Left ventricle myocardium inferior (tissue), 1 donor: ENCODE measurements at places on chromosomes 2 and 18. TPM values are rescaled to one million over a fixed set of nuclear protein-coding genes. Genes with fewer than 3 reads are reported as not detected.
A peak's percentile ranks its signal among the peaks of the same experiment; 100 is the strongest.

GRCh38 chr2:66122516-66122915 lies 312.4 kb upstream of the MEIS1 start:
- DNase-seq = no peak

- peak; percentile 19 for DNase-seq
Measured at GRCh38 chr2:152097801-152098495, 896 bp downstream of the CACNB4 start.

DNA sequence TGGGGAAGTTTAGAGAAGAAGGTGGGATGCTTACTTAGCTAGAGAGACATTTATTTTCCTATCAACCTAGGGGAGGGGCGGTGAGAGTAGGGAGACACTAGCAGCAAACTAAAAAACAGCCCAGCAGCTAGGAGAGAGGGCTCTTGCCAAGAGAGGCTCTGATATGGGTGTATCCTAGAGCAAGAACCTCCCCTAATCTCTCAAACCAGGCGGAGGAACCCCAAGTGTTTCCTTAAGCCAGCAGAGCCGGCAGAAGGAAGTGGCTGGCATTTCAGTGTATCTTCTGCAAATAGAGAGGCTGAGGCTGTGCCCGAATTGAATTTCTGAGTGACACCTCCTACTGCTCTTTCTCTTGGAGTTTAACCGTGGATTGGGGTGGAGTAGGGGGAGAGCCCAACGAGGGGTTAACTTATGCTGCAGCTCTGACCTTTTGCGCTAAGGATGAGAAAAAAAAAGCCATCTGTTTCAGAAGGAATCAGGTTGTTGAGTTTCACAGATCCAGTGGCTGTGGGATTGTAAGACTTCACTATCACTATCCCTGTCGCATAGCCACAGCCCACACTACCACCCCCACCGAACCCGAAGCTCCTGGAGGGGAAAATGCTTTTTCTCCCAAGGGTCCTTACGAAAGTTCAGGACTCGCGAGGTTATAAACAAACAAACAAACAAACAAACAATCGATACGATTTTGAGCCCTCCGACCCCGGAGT lies 1.4 kb downstream of the ST8SIA5 start:
- no peak for DNase-seq

- DNase-seq = no peak
Measured at GRCh38 chr2:45178854-45179253, 169.6 kb upstream of the SIX2 start.

GRCh38 chr2:191560411-191560980 lies 117.4 kb upstream of the NABP1 start:
- DNase-seq = no peak

- DNase-seq = no peak
Measured at GRCh38 chr2:152499896-152500735, 165.1 kb downstream of the FMNL2 start.

DNA sequence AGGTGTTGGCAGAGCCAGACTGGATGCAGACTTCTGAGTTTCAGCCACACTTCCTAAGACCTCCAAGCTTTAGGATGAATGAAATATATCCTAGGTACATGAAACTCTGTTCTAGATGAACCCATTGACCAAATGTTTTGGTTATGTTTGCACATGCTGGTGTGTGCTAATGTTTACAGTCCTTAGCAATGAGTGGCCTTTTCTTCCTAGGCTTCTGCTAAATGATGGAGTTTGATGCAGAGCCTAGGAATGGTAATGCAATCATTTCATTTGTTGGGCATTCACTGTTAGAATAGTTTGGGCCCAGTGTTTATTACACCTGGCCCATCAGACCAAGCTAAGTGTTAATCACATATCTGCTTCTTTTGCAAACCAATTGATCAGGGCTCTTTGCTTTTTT lies 464.7 kb downstream of the MEIS1 start:
- DNase-seq = no peak

GRCh38 chr2:3168230-3168891 lies 209.3 kb downstream of the EIPR1 start:
- DNase-seq = no peak

DNA sequence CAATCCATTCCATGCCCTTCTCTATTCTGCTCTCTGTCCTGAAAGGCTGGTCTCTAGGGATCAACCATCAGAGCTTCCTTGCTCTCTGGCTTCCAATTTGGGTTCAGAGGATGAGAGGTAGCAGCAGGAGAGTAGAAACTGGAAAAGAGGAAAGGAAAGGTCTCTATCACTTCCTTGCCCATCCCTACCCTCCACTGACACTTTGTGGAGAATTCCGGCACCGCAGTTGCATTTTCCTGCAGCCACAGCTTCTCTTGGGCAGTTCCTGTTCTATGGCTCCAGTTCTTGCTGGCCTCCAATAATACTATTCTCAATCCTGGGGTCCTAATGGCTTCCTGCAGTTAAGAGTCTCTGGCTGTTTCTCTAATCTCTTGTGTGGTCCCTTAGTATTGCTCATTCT lies 13.3 kb upstream of the IMPACT start:
- DNase-seq = no peak

GRCh38 chr2:40725950-40726349 lies 274.1 kb upstream of the SLC8A1 start:
- no peak for DNase-seq

- no peak for DNase-seq
Measured at GRCh38 chr2:205076405-205076804, 531.1 kb downstream of the PARD3B start.

GRCh38 chr2:37870829-37871228 lies 54.3 kb upstream of the RMDN2 start:
- DNase-seq = no peak

- no peak for DNase-seq
Measured at GRCh38 chr18:79315596-79315995, 80.1 kb upstream of the NFATC1 start.

DNA sequence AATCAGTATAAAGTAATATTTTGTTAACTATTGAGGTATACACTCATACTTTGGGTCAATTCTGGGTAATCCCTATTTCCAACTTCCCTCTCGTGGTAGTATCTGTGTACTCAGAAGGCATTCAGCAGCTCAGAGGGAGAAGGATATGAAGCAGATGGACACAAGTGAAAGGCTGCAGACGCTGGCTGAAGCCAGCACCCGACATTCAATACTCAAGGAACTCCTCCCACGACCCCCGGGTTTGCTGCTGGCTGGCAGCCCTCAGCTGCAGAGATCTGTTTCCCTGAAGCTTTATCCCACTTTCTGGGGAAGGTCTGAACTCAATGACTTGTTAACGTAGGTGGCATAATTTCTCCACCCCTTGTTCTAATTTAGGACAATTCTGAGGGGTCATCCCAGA lies 847.3 kb upstream of the SOX11 start:
- DNase-seq = no peak

DNA sequence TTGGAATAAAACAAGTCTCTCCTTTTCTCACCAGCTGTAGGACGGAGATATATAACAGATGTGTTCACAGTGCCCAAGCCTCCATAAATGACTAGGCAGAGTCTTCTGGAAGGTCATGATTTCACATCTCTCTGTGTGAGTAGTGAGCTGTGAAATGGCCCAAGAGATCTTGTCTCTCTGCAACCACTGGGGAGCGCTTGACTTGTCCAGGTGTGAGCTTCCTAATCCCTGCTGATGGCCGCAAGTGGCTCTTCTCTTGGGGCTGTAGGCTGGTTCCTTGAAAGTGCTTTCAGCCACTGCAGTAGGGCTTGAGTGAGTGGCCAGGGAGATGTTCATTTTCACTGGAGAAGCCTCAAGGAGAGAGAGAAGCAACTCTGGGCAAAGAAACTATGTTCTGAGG lies 38.1 kb upstream of the OTOS start:
- DNase-seq = no peak

GRCh38 chr2:27887830-27888229 lies 2.4 kb downstream of the RBKS start:
- no peak for DNase-seq

DNA sequence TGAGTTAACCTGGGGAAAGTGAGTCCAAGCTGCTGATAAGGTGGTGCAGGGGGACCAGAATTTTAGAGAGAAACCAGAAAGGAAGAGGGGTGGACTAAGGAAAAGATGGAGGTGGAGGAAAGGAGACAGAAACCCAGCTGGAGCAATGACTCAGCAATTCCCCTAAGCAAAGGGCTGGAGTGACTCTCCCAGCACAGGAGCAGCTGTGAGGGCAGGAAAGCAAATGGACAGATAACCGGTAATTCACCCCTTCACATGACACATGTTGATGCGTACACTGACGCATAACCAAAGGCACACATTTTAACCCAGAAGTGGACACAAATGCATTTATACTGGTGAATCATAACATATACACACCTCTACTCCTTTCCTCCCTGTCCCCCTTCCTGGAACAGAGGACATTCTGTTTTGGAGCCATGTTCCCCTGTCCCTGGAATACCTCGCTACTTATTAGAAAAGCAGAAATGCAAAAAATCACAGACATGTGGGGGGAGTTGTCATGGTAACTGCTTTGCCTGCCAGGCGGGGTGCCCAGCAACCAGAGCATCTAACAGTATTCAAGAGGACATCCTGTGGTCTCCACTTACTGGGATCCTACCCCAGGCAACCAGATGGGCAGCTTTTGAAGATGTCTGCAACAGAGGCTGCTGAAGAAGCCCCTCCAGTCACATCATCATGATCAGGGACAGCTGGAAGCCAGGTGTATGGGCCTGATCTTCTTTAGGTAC lies 4.7 kb downstream of the CDK5R2 start:
- no peak for DNase-seq

- no peak for DNase-seq
Measured at GRCh38 chr2:108304975-108305374, 16.3 kb downstream of the SULT1C2 start.

DNA sequence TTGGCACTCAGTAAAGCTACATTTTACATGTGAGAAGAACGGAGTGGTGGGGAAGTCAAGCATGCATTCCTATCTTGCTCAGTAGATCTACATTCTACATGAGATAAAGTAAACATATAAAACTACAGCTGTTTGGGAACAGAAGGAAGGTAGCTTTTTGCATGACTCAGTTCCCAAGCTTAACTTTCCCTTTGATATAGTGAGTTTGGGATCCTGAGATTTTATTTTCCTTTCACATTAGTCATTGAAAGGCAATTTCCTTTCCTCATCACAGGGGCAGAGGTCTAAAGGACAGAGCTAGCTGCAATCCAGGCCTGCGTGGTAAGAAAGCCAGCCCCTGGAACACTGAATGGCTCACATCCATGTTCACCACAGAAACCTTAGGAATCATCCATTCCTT lies 257.2 kb downstream of the SRBD1 start:
- DNase-seq = no peak

DNA sequence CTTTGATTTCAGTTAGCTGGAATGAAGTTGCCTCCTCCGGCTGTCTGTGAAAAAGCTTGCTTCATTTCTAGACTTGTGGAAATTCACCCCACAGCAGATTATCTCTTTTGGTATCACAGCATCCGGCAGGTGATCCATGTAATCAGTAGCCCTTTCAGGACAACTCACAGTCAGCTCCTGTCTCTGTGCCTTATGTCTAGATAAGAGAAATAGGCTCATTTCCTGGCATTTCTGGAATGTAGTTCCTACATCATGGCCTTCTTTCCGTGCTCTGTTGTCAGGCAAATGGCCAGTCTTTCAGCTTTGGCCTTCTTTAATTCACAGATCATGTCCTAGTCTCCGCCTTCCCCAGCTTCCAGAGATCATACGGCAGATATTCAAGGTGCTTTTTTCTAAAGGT lies 455.4 kb downstream of the NUP35 start:
- DNase-seq = no peak

GRCh38 chr2:196176142-196176738 lies 4.9 kb upstream of the STK17B start:
- no peak for DNase-seq

DNA sequence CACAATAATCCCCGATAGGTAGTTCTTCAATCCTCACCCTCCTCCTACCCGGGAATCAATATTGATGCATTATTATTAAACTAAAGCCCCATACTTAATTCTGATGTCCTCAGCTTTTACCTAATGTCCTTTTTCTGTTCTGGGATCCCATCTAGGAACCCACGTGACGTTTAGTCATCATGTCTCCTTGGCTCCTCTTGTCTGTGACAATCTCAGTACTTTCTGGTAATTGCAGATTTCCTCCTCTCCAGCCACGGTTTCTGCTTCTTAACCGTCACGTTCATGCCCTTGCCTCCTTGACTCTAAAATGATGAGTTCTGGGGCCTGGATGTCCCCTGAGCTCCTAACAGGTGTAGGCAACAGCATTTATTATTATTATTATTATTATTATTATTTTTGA lies 2.9 kb upstream of the DGKD start:
- no peak for DNase-seq

GRCh38 chr2:168165397-168165796 lies 82.0 kb downstream of the STK39 start:
- no peak for DNase-seq

GRCh38 chr2:71776227-71776626 lies 322.9 kb downstream of the DYSF start:
- no peak for DNase-seq

DNA sequence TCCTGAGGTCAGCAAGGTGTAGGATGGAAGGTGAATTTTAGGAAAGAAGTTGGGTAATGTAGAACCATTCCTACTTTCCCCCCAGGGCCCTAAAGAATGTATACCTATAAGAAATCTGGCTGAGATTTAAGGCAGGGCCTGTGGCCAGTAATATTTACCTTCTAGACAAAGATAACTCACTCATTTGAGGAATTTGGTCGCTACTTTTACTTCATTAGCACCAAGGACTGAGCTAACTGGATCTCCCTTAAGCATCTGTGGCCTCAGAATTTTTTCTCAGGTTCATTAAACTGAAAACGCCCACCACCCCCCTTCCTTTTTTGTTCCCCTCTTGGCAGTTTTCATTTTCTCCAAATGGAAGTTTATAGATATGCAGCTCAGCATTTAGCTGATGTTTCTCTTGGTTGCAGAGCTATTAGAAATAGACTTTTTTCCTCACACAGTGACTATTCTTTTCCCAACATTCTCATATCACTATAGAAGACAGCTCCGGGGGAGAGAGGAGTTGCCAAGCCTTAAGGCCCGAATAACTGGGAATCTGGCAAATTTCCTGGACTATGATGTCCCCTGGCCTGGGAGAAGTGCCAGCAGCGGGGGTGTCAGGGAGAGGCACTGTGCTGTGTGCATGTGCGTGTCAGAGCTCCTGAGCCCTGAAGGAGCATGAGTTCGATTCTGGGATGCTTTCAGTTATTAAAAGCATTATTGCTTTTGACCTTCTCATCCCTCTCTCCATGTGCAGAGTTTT lies 310.9 kb downstream of the PRKCE start:
- DNase-seq = peak; percentile 72

DNA sequence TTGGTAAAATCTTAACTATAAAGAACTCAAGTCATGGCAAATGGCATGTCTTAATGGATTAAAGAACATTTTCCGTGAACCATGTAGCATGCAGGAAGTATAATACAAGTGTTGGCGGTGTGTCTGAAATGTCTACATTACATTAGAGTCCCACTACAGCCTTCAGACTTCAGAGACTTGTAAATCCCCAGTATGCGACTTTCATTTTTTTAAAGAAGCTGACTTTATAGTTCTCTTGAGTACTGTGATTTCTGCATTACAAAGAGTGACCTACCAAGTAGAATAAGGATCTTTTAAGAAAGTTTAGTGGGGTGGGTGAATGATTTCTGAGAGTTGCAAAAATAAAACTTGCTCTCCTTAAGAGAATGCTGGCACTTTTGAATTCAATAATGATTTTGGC lies 140.7 kb upstream of the FN1 start:
- DNase-seq = no peak

GRCh38 chr2:50952596-50952995 lies 79.3 kb downstream of the NRXN1 start:
- DNase-seq = no peak

Gene NT5DC4
- total RNA-seq = not detected

Gene CMPK2
- total RNA-seq = 3.2 TPM

Gene TFPI
- 19.0 TPM for total RNA-seq

Gene FAM237A
- total RNA-seq = not detected

Gene LYPD1
- not detected for total RNA-seq

Gene TPO
- 7.1 TPM for total RNA-seq

Gene NR4A2
- total RNA-seq = 0.88 TPM

Gene DDX18
- total RNA-seq = 25.5 TPM

Gene OSBPL1A
- total RNA-seq = 82.8 TPM

Gene RFTN2
- total RNA-seq = 5.6 TPM

Gene ZNF516
- total RNA-seq = 11.5 TPM
